ENCODE measurements at places on chromosomes 3 and 15.

GRCh38 chr15:89731275-89731674 lies 19.8 kb downstream of the MESP1 start:
- no peak overlapping the region for H3K27ac ChIP-seq
- H3K4me1 ChIP-seq, result no peaks in the 10 kb centered on the region
- peaks cover 8% of the 10 kb centered on the region for H3K27me3 ChIP-seq
- H3K36me3 ChIP-seq, result no peaks in the 10 kb centered on the region
- no peak overlapping the region for H3K4me3 ChIP-seq

- peaks cover 8% of the 10 kb centered on the region for H3K4me1 ChIP-seq
- DNase-seq, result no peak
Measured at GRCh38 chr15:69804786-69805185, 292.9 kb downstream of the TLE3 start.

DNA sequence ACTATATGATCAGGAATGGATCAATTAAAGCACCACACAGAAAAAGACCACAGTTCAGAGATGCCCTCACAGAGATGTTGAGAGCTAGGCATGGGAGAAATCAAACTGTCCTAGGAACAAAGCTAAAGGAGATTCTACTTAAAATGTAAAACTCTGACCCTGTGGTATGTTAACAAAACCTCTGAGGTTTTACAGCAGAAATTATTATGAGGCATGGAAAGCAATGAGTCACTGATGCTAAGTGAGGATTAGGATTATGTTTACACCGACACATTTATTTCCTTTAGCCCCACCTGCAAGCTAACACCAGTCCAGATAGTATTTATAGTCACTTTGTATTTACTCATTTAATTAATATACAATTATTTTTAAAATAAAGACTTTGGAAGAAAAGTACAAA lies 1242.2 kb downstream of the OTOL1 start:
- H3K4me3 ChIP-seq, result no peak overlapping the region
- no peaks in the 10 kb centered on the region for H3K4me1 ChIP-seq

GRCh38 chr3:113534365-113534764 lies 2.0 kb downstream of the SIDT1 start:
- H3K4me3 ChIP-seq, result peak overlapping the region; percentile 98
- DNase-seq, result no peak
- H3K4me1 ChIP-seq, result peaks cover 56% of the 10 kb centered on the region
